ENCODE measurements at places on chromosomes 5 and 9.

DNA sequence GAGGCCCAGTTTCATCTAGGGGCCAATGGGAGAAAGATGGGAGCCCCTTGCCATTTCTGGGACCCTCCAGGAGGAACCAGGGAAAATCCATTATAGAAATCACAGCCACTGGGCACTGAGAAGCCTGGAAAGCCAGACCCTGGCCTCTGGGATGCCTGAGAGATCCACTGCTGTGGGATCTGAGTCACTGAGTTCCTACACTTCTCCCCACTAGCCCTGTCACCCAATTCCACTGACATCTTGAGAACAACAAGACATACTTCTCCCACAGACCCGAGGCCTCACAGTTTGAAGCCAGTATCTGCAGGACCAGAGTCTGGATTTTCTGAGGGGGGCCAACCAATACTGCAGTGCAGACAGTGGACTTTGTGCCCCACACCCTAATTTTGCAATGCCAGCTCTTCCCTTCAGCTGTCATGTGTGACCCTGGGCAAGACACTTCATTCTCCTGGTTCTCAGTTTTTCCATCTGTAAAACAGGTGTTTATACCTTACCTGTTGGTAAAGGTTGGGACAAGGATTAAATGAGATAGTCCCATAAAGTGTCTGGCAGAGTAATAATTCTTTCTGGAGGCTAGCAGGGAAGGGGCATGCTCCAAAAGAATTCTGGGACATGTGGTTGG lies 46.5 kb downstream of the CXXC5 start:
- DNase-seq = no peak

DNA sequence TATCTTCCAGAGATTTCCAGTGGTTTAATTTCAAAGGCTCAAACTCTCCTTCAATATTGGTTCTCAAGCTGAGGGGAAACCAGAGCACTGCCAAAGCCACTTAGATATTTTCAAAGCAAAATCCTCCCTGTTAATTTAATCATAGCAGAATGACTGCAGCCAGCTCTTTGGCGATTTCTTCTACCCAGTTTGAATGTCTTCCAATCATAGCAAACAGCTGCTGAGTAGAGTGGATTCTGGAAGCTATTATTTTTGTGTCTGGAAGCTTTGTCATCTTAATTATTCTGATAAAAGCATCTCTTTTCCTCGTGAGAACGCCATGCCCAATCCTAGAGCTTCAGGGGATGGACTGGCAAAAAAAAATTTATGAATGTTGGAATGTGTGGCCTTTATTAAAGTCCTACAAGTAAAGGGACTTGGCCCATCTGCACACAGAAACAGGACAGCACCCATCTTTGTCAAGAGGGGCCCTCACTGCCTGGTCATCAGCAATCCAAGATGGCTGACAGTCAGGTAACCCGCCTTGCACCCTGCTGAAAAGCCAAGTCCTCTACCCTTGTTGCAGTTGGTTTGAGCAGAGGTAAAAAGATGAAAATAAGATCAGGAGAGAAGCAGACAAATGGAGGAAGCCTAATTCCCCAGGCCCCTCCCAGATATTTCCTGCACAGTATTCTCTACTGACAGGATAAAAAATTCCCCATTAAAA lies 125.1 kb downstream of the SUSD1 start:
- no peak for DNase-seq

- no peak for DNase-seq
These were observed 5.7 kb upstream of the DOCK2 start for GRCh38 chr5:169631360-169631759.

GRCh38 chr9:9913276-9913832 lies 699.4 kb downstream of the PTPRD start:
- DNase-seq = no peak

GRCh38 chr9:97553841-97554240 lies 52.4 kb downstream of the TMOD1 start:
- no peak for DNase-seq

DNA sequence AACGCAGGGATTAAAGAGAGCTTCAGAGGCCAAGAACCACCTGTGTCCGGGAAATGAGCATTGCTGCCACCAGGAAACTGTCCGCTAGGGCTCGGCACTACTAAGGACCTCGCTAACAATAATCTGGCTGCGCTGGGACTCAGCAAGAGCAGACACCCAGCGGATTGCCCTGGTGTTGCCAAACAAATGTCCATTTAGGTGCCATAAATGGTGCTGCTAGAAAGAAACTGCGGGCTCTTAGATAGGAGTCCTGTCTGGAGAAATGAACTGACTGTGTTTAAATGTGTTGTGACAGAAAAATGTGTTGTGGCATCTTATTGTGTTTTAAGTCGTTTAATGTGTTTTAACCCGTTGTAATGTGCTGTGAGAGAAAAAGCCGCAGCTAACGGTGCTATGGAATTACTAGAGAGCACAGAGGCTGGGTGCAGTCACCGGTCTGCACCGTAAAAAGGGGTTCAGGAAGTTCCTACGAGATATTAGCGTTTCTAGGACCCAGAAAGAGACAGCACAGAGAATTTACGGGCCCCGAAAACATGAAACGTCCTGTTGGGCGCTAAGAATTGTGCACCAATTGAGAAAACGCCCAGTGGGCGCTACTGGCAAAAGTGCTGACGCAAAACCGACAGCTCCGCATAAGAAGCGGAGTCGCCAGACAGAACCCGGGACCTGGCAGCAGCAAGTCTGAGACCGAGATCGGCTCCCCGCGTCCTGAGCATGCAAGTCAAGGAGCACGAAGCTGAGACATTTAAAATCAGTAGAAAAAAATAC lies 90.6 kb downstream of the ANXA2R start:
- DNase-seq = no peak

GRCh38 chr5:135822959-135823358 lies 11.5 kb upstream of the SLC25A48 start:
- DNase-seq = no peak

DNA sequence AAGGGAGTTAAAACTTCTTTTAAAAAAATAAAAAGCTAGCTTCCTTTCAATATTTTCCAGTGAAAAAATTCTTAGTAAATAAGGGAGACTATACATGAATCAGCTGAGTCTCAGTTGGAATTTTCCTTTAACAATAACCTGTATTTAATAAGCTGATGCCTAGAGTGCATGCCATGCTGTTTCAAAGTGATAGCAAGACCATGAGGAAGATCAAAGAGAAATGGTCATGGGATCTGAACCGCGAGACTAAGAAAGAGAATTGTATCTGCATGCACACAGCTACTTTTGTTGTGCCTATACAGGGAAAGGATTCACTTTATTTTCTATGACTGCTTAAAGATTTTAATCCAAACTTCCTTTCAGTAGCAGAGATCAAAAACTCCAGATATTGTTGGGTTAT lies 2217.0 kb downstream of the MAT2B start:
- no peak for DNase-seq

GRCh38 chr9:132984202-132985070 lies 5.9 kb downstream of the GFI1B start:
- no peak for DNase-seq

- DNase-seq = no peak
These were observed 2.3 kb downstream of the RXFP3 start for GRCh38 chr5:33938507-33938796.

DNA sequence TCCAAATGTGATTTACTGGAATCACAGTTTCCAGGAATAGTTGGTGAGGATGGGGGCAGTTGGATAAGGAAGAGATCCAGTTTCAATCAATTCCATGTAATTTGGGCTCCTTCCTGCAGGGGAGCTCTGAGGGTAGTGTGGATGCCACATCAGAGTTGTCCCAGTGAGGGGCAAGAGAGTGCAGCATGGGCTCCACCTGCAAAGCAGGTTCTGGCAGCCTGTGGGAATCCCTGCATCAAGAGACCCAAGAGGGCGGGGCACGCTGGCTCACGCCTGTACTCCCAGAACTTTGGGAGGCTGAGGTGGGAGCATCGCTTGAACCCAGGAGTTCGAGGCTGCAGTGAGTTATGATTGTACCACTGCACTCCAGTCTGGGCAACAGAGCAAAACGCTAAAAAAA lies 188.5 kb downstream of the CACNA1B start:
- no peak for DNase-seq

DNA sequence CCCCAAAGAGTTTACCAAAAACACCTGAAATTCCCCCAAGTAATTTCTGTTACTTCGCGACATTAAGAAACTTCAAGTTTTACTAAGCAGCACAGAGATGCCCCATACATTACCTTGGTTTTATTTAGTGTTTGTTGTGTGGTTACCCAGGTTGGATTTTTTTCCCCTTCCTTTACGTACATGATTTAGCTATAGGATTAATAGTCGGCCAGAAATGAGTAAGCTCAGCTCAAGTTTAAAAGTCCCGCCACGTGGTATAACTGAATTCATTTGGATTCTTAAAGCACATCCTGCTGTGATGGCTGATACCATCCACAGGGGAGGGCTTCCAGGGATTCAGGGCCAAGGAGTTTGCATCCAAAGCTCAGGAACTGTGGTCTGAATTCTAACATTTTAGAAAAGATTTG lies 75.9 kb downstream of the DAP start:
- DNase-seq = no peak

GRCh38 chr9:97740848-97741821 lies 44.0 kb upstream of the XPA start:
- peak; percentile 20 for DNase-seq

- DNase-seq = no peak
These were observed 63.1 kb upstream of the NREP start for GRCh38 chr5:111820072-111820471.

GRCh38 chr5:143886651-143887638 lies 75.0 kb downstream of the HMHB1 start:
- DNase-seq = no peak

DNA sequence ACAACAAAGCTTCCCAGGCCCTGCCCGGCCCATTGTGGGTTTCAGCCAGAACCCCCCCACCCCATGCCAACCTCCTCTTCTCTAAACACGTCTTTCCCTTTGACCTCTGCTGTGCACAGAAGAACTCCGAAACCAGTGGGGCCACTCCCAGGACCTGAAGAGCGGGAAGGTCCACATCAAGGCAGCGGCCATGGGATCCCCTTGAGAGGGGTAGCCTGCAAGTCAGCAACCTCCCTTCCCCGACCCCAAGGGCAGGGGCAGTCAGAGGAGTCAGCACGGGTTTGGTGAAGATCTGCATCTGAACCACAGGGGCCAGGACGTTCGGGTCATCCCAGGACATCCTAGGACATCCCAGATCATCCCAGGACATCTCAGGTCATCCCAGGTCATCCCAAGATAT lies 379.9 kb upstream of the IRX4 start:
- DNase-seq = no peak

GRCh38 chr9:126642839-126643238 lies 29.1 kb downstream of the LMX1B start:
- DNase-seq = no peak

GRCh38 chr5:143404416-143405062 lies 1.1 kb upstream of the NR3C1 start:
- peak; percentile 16 for DNase-seq

GRCh38 chr9:92424340-92424739 lies at the start of gene OMD:
TSS of gene OMD (minus strand) at chr9:92424471. CDS start at chr9:92417558, 6,913 bp downstream.
- no peak for DNase-seq

DNA sequence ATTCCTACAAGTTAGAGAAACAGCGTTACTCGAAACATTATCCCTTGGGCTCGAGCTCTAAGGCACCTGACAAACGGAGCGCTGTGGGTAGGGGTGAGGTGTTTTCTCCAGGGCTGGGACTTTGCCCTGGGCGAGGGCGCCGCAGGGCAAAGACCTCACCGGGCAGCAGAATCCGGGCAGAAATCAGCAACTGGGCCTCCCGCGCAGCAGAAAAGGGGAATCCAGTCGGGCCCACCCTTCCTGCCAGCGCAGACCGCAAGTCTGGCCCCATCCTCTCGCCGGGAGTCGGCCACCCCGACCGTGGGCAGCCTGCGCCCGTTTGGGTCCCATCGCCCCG lies 430 bp upstream of the MSH3 start:
- no peak for DNase-seq

GRCh38 chr5:102036927-102037326 lies 259.2 kb downstream of the SLCO4C1 start:
- DNase-seq = no peak

DNA sequence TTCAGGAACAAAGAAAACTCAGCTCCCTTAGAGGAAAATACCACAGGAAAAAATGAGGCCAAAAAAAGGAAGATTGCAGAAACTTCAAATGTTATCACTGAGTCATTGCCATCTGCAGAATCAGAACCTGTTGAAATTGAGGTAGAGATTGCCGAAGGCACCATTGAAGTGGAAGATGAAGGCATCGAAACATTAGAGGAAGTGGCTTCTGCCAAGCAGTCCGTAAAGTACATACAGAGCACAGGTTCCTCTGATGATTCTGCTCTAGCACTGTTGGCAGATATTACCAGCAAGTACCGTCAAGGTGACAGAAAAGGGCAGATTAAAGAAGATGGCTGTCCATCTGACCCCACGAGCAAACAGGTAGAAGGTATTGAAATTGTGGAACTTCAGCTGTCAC lies 30.8 kb upstream of the NIM1K start:
- no peak for DNase-seq

GRCh38 chr5:150124111-150124557 lies 31.5 kb downstream of the PDGFRB start:
- no peak for DNase-seq

DNA sequence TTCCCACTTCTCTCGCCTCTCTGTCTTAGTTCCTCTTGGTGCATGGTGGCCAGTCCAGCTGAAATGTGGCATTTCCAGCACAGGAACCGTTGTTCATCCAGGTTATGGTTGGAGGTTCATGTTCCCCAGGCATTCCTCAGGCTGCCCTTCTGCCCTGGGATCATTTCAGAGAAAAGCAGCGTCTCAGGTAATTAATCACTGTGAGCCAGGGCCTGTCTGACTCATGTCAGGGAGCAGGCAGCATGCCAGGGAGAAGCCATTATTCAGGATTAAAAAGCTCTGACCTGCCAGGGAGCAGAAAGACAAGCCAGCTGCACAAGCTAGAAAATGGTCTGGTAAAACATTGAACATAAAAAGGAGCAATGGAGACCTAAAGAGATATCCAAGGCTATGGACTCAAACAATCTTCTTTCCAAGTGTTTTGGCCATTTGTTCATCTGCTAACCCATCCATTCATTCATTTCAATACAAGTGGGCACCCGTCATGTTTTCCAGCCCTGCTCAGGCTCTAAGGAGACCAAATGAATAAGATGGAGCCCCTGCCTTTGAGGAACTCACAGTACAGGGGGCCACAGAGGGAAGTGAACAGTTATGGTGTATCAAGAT lies 241.4 kb downstream of the DRD1 start:
- no peak for DNase-seq

DNA sequence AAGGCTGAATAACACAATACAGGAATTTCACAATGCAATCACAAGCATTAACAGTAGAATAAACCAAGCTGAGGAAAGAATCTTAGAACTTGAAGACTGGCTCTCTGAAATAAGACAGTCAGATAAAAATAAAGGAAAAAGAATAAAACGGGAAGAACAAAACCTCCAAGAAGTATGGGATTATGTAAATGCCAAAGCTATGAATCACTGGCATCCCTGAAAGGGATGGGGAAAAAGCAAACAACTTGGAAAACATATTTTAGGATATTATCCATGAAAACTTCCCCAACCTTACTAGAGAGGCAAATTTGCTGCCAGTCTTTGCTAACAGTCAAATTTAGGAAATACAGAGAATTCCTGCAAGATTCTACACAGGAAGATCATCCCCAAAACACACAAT lies 157.9 kb downstream of the ALDH1A1 start:
- no peak for DNase-seq
